ENCODE measurements at places on chromosomes 2 and 18. TPM values are rescaled to one million over a fixed set of nuclear protein-coding genes. Genes with fewer than 3 reads are reported as not detected.

SULT1C3 gene
- total RNA-seq: not detected

LBX2 gene
- total RNA-seq: 3.5 TPM

DUSP28 gene
- 7.9 TPM for total RNA-seq

DSG4 gene
- total RNA-seq: not detected

ALPP gene
- 12.1 TPM for total RNA-seq

SERPINB10 gene
- total RNA-seq: not detected

Data from A549 treated with Hydrocortisone at 1 μM for 4 hours (cell line).